ENCODE measurements at places on chromosomes 7 and 10. TPM values are rescaled to one million over a fixed set of nuclear protein-coding genes. Genes with fewer than 3 reads are reported as not detected.

ASAH2B gene
- total RNA-seq, result 2.9 TPM

ZNF467 gene
- total RNA-seq, result 0.10 TPM

PKD2L1 gene
- total RNA-seq, result not detected

SLC26A5 gene
- total RNA-seq, result not detected

GCK gene
- total RNA-seq, result 2.4 TPM

H2BK1 gene
- not detected for total RNA-seq

PDE1C gene
- not detected for total RNA-seq

VGF gene
- 0.10 TPM for total RNA-seq

FBXO24 gene
- 0.41 TPM for total RNA-seq

ADCK2 gene
- 21.1 TPM for total RNA-seq

FEZF1 gene
- total RNA-seq, result not detected

ZNF316 gene
- 30.7 TPM for total RNA-seq

NPY4R2 gene
- total RNA-seq, result not detected

AGAP4 gene
- total RNA-seq, result 16.7 TPM

OR2A1 gene
- total RNA-seq, result not detected

RET gene
- total RNA-seq, result 0.31 TPM

FAM25G gene
- not detected for total RNA-seq

CTNNA3 gene
- not detected for total RNA-seq

ACHE gene
- 0.17 TPM for total RNA-seq

EXOC6 gene
- total RNA-seq, result 13.5 TPM

CALN1 gene
- total RNA-seq, result not detected

WDFY4 gene
- 0.08 TPM for total RNA-seq

C7orf25 gene
- total RNA-seq, result 5.7 TPM

BLNK gene
- not detected for total RNA-seq

ALOX5 gene
- 3.1 TPM for total RNA-seq

MRLN gene
- 0.23 TPM for total RNA-seq

EPO gene
- total RNA-seq, result not detected

TBX20 gene
- total RNA-seq, result 0.15 TPM

DGKB gene
- total RNA-seq, result not detected

RNF32 gene
- 2.2 TPM for total RNA-seq

C10orf143 gene
- total RNA-seq, result 3.6 TPM

FAM131B gene
- 0.54 TPM for total RNA-seq

MPP7 gene
- 0.15 TPM for total RNA-seq

C10orf105 gene
- total RNA-seq, result 0.32 TPM

STMP1 gene
- 22.7 TPM for total RNA-seq

GIMAP1 gene
- 4.9 TPM for total RNA-seq

ABCB4 gene
- total RNA-seq, result not detected
